Kidney epithelial cell (primary cell): ENCODE measurements at places on chromosomes 16 and 17. TPM values are rescaled to one million over a fixed set of nuclear protein-coding genes. Genes with fewer than 3 reads are reported as not detected.

Gene HS3ST4
- total RNA-seq = 0.21 TPM in 1 of 2 replicates, not detected in the other

Gene CLEC10A
- not detected in 2 replicates for total RNA-seq

- no peak for DNase-seq
These were observed 14.8 kb upstream of the TRAP1 start for GRCh38 chr16:3732171-3732570.

DNA sequence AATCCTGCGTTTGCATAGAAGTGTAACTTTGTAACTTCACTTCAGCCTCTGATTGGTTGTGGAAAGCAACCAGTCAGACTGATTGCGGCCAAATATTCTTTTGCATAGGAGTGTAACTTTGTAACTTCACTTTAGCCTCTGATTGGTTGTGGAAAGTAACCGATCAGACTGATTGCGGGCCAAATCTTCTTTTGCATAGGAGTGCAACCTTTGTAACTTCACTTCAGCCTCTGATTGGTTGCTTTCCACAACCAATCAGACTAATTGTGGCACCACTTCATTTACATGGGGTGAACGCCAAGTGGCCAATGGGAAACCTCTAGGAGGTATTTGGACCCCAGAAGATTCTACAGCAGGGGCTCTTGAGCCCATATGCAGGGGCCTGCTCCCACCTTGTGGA is 1.8 kb upstream of the TMEM98 start:
- DNase-seq = no peak

- no peak for DNase-seq
These were observed 13.1 kb downstream of the UNC13D start for GRCh38 chr17:75831032-75831571.

DNA sequence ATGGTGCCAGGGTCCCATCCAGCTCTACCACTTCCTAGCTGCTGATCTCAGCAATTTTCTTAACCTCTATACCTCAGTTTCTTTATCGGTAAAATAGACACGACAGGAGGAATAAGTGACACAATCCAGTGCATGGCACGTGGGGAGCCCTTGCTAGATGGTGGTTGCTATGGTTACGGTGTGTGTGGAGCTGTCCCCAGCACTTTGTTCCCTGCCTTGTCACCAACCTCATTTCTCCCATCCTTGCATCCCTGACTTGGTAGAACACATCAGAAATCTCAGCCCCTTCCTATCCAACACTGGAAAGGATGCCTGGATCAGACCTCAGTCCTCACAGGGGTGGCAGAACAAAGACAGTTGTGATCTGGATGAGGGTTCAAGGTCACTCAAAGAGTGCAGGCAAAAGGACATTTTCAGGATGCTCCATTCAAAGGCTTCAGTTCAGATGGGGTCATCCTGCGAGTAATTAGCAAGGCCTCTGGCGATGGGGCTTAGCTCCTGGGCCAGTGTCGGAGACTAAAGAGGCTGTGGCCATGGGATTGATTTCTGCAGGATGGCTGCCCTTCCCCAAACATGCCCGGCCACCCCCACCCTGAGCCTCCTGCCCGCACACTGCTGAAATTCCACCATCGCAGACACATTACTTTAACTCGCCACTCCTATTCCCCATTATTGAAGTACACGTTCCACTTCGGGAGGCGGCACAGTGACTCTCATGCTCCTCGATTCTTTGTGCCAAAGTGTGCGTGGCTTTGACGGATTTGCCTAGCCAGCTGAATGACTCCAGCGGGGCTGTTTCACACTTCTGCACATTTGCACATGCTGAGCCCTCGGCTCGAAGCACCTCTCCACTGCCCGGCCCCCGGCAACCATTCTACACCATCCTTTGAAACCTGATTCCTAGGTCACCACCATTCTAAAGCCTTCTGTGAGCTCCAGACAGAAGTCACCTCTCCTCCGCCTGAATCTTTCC is 40.3 kb downstream of the WNT3 start:
- no peak for DNase-seq
